ENCODE measurements at places on chromosomes 3 and 15.

DNA sequence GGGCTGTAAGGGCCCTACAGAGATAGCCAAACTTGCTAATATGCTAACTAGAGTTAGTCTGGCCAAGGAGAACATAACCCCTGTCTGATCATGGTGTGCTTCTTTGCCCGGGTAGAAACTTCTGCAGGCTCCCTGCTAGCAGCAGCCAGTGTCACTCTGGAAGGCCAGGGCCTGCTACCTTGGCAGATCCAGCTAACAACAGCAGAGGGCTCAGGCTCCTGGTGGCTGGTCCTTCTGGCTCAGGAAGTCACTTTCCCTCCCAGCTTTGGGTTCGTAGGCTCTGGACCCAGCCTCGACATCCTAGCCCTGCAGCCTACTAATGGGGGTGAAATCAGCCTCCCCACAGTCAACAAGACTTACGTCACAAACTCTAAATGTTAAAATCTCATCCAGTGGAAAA lies 373.7 kb upstream of the RGMA start:
- H3K27ac ChIP-seq: no peak overlapping the region
- DNase-seq: no peak
- H3K27me3 ChIP-seq: no peaks in the 10 kb centered on the region
- H3K36me3 ChIP-seq: no peaks in the 10 kb centered on the region
- no peak overlapping the region for H3K4me3 ChIP-seq
- no peaks in the 10 kb centered on the region for H3K4me1 ChIP-seq

- peaks cover 65% of the 10 kb centered on the region for H3K4me1 ChIP-seq
- no peaks in the 10 kb centered on the region for H3K36me3 ChIP-seq
- peaks cover 2% of the 10 kb centered on the region for H3K27me3 ChIP-seq
- peak; percentile 59 for DNase-seq
- H3K27ac ChIP-seq: peak overlapping the region; percentile 85
- H3K4me3 ChIP-seq: 0 out of 2 replicates have a peak overlapping the region, but pooled peaks have one; percentile 24
These were observed 153.2 kb downstream of the WNT5A start for GRCh38 chr3:55333923-55334322.

DNA sequence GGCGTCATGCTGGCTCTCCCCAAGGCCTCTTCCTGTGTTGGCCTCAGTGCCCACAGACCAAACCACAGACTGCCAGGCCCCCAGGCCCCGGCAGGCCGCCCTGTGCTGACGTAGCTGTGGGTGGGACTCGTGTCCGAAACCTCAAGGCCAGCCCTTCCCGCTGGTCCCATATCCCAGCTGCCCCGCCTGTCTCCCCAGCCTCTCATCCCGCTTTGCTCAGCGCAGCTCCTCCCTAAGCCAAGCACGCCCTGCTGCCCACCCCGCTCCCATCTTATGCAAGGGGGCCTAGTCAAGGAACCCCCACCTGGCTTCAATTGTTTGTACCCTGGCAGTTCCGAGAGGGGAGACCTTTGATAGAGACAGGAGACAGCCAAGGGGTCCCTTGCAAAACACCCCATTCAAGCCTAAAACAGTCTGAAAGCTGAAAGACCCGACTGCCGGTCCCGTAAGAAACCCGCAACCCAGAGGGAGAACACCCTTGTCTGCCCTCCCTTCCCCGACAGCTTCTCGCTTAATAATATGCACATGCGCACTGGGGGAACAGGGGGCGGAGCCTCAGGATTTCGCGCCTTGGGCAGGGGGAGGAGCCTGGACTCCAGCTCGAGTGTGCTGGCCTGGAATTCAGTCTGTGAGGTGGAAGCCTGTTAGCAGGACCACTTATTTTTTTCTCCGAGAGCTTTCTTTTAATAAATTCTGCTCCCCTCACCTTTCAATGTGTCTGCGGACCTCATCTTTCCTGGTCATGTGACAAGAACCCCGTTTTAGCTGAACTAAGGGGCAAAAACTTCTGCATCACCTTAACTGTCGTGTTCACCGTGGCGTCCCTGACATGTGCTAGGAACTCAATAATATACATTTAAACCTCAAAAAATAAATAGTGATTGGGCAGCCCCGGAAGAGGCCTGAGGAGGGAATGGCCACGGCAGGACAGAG lies 17.2 kb downstream of the TNFAIP8L3 start:
- peak; percentile 11 for DNase-seq
- H3K27ac ChIP-seq: no peak overlapping the region
- no peaks in the 10 kb centered on the region for H3K36me3 ChIP-seq
- peaks cover 14% of the 10 kb centered on the region for H3K27me3 ChIP-seq

GRCh38 chr15:80778964-80779657 lies at the start of gene CEMIP:
TSS of gene CEMIP (plus strand) at chr15:80779370. CDS start at chr15:80873880, 94,510 bp downstream.
- H3K4me3 ChIP-seq: peak within 1 kb of the TSS; percentile 91
- H3K27ac ChIP-seq: no peak within 1 kb of the TSS
- peaks cover 5% of the 10 kb centered on the region for H3K36me3 ChIP-seq
- peaks cover 45% of the 10 kb centered on the region for H3K4me1 ChIP-seq
- DNase-seq: peak; percentile 50

GRCh38 chr15:77393471-77393840 lies 26.4 kb downstream of the PEAK1 start:
- H3K27ac ChIP-seq: peak overlapping the region; percentile 16
- no peaks in the 10 kb centered on the region for H3K27me3 ChIP-seq
- no peak overlapping the region for H3K4me3 ChIP-seq
- DNase-seq: peak; percentile 44

- no peaks in the 10 kb centered on the region for H3K36me3 ChIP-seq
- H3K4me3 ChIP-seq: no peak overlapping the region
- H3K27ac ChIP-seq: no peak overlapping the region
- H3K4me1 ChIP-seq: peaks cover 60% of the 10 kb centered on the region
- peaks cover 20% of the 10 kb centered on the region for H3K27me3 ChIP-seq
These were observed 44.8 kb downstream of the PXYLP1 start for GRCh38 chr3:141276398-141276797.

Measured in HFFc6 (cell line).